ENCODE measurements at places on chromosomes 5 and 9.

- DNase-seq: no peak
Observed at GRCh38 chr5:98975682-98976407, 47.0 kb upstream of the CHD1 start.

GRCh38 chr9:137679695-137680305 lies 61.0 kb downstream of the EHMT1 start:
- DNase-seq: no peak

DNA sequence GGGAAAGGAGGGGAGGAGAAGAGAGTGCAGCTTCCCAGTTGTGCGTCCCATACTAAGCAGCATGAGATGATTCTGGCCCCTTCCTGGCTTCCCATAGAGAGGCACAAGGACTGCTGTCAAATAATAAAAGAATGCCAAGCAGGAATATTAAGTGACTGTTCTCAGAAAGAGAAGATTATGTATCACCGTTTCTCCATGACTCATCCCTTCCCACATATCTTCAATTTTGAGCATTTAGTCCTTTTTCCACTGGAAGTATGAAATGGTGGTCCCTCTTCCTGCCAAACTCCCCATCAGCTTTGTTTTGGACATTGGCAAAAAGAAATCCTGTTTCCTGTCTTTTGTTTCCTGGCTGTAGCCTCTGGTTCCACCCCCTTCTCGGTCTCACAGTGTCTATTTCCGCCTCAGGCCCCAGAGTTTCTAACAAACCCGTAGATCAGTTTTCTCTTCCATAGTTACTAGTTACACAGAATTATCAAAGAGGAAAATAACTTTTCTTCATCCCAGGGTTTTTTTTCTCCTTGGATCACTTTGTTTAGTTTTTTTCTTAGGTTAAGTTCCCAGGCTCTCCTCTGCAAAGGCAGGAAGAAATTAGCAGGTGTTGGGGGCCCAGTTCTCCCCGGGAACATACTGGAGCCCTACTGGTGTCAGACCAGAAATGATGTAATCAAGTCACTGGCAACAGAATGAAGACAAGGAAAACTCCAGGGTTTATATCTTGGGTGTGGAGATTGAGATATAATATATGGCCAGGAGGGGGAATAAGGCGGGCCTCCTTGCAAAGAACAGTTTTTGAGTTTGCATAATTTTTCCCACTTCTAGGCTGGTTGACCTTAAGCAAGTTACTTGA lies 26.4 kb upstream of the ARHGAP26 start:
- no peak for DNase-seq

DNA sequence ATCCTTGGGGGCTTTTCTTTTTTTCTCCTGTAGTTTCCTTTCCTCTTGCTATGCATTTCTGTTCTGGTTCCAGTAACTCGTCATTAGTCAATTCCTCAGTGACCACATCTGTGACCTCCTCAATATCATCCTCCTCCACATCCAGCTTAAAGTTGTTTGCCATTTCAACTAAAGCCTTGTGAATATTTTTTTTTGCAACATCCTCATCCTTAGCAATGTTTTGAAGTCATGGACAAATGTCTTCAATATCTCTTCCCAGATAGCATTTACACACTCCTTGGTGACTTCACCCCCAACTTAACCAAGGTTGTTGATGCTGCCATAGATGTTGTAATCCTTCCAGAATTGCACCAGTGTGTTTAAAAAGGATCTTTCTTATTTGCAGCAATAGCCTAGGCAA lies 14.7 kb upstream of the ADRB2 start:
- DNase-seq: no peak

DNA sequence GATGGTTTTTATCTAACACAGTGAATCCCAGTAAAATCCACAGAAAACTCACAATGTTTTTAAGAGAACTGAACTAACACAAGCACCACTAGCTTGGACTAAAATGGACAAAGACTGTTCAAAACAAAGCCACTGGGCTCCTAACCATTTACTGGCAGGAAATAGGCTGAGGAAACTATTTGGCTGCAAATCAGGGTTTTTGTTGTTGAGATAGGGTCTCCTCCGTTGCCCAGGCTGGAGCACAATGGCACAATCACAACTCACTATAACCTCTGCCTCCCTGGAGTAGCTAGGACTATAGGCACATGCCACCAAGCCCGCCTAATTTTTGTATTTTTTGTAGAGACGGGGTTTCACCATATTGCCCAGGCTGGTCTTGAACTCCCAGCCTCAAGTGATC lies 99.7 kb downstream of the THBS4 start:
- DNase-seq: no peak

DNA sequence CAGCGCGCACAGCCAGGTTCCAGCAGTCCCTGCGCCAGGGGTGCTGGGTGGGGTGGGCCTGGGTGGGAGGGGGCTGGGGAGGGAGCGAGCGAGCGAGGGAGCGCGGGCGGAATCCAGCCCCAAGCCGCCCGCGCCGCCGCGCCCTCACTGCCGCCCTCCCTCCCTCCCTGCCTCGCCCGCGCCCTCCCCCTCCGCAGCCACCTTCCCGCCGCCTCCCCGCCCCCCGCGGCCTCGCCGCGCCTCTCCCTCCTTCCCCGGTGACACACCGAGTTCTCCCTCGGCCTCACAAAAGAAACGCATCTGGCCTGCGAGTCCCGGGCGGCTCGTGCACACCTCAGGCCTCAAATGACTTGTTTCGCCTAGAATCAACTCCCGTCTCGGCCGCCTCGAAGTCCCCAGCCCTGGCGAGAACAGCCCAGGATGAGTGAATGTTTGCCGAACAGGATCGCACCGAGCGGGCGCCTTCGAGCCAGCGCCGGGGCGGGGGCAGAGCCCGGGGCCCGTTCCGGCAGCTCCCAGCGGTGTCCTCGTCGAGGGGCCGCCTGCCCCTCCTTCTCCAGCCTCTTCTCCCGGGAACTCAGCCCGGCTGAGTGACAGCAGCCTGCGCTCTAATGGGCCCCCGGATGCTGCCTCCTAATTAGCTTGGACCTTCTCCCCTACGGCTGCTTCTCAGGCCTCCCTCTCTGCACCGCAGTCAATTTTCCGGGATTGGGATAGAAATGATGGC lies 371 bp upstream of the PITX1 start:
- DNase-seq: no peak

Data from hypothalamus (tissue), 51 donors.